ENCODE measurements at places on chromosomes 12 and 14. TPM values are rescaled to one million over a fixed set of nuclear protein-coding genes. Genes with fewer than 3 reads are reported as not detected.

DNA sequence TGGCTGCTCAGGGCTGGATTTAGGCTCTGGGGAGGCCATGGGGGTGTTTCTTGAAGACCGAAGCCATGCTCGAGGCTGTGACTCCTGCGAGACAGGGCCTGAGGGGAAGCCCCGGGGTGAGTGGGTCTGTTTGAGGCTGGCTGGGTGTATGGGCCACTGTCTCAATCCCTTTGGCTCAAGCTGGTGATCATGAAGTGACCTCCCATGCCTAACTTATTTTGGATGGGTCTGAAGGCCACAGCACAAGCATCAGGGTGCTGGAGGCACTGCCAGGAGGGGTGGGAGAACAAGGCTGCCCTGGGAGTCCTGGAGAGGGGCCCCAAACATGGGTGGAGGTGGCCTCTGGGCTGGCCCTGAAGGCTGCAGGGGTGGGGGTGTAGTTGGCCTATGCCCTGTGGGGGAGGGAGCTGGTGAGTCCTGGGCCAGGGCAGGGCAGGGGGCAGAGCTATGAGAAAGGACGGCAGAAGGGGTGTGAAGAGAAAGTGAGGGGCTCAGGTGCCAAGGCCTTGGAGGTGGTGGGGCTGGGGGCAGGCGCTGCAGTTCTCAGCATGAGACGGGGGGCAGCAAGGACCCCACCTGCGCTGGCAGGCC lies 100.9 kb downstream of the KIF26A start:
- DNase-seq: no peak

DNA sequence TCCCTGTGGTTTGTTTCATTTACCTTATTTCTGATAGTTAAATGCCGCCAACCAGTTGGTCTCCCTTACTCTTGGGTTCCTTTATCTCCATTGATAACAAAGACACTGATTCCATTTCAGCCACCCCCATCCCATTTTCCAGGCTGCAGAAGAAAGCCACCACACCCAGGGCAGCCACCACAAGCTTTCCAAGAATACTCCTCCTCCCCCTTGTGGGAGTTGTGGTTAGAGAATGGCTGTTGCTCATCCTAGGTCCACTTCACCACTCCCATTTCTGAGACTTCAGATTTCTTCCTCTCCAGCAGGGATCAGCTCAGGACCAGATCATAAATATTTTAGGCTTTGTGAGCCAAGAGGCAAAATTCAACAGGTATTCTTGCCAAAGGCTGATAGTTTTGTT lies 73.9 kb downstream of the ANO4 start:
- no peak for DNase-seq

GRCh38 chr14:81315341-81315740 lies 84.8 kb downstream of the STON2 start:
- peak; percentile 54 for DNase-seq

Gene LRIG3
- polyA plus RNA-seq: 4.4 TPM

DNA sequence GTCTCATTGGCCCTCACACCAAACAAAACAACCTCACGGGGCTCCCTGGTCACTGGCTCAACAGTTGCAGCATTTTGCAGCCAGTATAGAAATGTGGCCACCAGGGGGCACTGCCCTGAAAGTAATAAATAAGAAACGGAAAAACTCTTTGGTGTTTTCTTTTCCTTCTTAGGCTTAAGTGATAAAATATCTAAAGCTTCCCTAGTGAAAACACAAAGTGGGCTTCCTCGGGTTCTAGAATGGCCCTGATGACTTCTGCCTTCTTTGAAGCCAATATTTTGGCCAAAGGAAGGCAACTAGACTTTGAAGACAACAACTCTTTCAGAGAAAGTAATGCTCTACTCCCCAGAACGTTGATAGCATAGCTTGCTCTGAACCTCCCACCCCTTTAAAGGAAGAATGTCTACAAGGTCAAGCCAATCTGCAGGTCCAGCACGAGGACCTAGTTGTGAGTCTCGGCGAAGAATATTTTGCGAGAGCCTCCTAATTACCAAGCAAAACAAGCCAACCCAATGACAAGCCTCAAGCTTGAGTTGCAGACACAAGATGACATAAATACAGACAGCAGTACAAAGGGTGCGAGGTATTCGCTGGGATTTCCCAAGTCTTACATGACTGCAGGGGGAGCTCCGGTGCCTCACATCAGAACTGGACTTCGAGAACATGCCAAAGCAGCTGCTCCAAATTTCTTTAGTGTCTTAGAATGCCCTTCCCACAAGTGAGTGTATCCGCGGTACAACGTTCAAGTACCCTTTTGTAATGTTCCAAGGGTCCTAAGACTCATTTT lies 2.6 kb downstream of the ITPK1 start:
- DNase-seq: peak; percentile 90

Gene CCDC175
- polyA plus RNA-seq: not detected

- DNase-seq: no peak
Measured at GRCh38 chr12:43937947-43938346, 102.1 kb downstream of the TMEM117 start.

DNA sequence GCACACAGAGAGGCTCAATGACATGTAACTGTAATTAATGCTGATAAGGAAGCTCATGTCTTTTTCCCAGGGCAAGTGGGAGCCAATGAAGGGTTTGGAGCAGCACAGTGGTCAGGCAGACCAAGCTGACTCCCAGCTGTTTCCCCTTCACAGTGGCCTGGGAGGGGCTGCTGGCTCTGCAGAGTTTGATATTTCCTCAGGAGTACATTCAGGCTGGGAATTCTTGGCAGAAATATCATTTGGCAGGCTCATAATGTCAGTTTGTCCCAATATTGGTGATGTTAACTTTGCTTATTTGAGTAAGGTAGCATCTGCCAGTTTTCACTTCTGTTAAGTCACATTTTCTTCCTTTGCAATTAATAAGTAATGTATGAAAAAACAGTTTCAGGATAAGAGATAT lies 247.0 kb downstream of the EMP1 start:
- DNase-seq: no peak

DNA sequence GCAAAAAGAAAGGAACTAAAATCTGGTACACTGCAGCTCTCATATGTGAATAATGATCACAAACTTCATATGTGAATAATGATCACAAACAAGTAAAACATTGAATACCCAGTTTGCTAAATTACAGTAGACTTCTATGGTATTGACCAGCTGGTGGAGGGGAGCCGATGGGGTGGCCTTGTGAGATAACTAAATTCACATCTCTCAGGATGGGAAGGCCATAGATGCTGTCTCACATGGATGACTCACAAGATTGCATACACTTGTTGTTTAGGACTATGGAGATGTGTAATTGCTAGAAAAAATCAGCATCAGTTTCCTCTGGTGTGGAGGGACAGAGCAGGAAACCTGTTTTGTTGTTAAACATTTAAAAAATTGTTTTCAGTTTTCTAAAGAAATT lies 49.2 kb downstream of the ACACB start:
- no peak for DNase-seq

DNA sequence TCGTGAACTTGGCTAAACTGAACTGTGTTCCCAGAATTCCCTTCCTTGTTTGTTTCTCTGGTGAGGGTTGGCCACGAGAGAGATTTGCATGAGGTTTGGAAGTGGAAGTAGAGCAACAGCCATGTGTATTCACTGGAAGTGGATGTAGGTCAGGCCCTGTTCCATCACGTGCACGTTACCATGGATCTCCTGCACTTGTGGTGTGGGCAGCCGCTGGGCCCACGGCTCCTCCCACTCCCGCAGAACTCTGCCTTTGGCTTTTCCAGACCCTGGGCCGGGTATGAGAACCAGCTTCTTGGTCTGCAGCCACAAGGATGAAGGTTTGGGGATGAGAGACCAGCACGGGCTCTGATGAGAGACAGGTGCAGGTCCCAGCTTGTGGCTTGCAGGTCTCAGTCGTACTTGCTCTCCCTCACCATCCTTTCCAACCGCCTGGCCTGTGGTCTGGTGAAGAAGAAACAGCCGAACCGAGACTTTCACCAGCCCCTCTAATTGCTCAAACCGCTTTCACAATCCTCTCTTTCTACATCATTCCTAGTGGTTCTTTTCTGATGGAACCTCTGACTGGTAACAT lies 94.9 kb downstream of the DUSP16 start:
- DNase-seq: no peak
